IMR-90 (cell line): ENCODE measurements at places on chromosomes 4 and X. TPM values are rescaled to one million over a fixed set of nuclear protein-coding genes. Genes with fewer than 3 reads are reported as not detected.

DNA sequence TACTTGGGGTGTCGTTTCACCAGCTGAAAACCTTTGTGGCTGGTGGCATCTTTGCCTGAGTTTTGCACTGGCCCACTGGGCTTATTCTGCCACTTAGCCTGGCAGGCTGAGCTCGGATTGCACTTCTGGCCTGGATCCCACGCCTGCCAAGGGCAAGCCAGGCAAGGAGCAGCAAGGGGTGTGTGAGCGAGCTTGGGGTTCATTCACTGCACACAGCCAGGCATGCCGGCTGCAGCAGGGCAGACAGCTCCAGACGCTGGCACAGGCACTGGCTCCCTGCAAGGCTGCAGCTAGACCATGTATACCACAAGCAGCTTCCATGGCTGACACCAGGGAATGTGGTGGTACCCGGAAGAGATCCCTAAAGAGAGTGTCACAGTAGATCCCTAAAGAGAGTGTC, 476.3 kb downstream of the EPHA5 start:
- DNase-seq: no peak

DNA sequence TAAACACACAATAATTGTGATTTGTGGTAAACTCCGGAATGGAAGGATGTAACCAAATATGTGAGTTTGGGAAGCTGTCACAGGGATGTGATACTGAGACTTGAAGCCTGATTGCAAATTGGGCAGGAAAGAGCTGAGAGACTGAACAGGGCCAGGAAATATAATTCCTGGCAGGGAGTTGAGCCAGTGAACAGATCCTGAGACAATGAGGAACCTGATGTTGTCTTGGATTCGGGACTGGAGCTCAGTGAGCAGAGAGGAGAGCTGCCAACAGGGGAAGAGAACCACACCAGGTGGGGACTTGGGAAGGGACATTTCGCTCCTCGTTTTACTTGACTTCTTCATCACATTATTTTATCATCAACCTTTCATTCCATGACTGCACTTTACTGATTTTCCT, 386.0 kb downstream of the TLL1 start:
- no peak for DNase-seq

- no peak for DNase-seq
Observed at GRCh38 chrX:122739770-122740169, 444.3 kb upstream of the GRIA3 start.

- DNase-seq: peak; percentile 54
Observed at GRCh38 chrX:30039768-30040167, 175.6 kb upstream of the MAGEB2 start.

DNA sequence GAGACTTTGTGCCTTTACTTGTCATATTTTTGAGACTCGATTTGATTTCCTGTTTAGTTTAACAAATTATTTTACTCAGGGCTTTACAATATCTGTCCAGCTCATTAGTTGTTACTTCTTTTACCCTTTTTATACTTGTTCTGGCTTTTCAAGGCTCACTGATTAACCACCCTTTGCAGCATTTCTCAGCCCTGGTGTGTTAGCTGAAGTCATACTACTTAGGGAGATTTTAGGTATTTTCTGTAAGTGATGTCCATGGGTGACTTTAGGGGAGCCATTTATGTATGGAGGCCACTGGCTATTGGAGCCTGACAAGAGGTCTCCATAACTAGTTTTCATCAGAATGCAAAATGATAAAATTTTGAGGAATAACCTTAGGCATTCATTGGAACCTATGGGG, 147.2 kb downstream of the RPA4 start:
- no peak for DNase-seq

GLOD5 gene
- not detected in 2 replicates for total RNA-seq

CTPS2 gene
- total RNA-seq: 13.1 and 16.1 TPM in 2 replicates

GDPD2 gene
- total RNA-seq: not detected in 2 replicates

TECRL gene
- not detected in 2 replicates for total RNA-seq

MAGEA2 gene
- not detected in 2 replicates for total RNA-seq

FGFBP1 gene
- total RNA-seq: under 0.01 TPM in 1 of 2 replicates, not detected in the other

UGT2A1 gene
- total RNA-seq: not detected in 2 replicates

PDZD4 gene
- total RNA-seq: under 0.01 and 0.28 TPM in 2 replicates

TASL gene
- total RNA-seq: not detected in 2 replicates

TBC1D1 gene
- 90.3 and 104 TPM in 2 replicates for total RNA-seq

GNRHR gene
- not detected in 2 replicates for total RNA-seq

PACRGL gene
- 13.1 and 15.8 TPM in 2 replicates for total RNA-seq

TCEAL1 gene
- total RNA-seq: 9.1 and 15.0 TPM in 2 replicates
